ENCODE measurements at places on chromosomes 3 and 15.

DNA sequence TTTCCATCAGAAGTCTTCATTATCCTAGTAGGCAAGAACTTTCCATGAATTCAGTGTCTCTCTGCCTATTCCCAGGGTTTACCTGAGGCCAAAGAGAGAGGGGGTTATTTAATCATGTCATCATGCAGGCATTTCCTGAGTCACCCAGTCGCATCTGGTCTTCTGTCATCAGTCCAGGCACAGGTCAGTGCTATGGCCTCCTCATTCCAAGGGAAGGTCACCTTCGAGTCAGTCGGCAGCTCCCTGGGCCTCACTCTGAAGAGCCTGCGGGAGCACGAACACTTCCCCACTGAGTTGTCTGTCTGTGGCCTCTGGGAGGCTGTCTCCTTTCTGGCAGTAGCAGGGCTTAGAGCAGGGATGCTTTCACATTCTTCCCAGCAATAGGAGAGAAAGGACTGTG lies 26.2 kb upstream of the LRTM1 start:
- DNase-seq, result no peak

DNA sequence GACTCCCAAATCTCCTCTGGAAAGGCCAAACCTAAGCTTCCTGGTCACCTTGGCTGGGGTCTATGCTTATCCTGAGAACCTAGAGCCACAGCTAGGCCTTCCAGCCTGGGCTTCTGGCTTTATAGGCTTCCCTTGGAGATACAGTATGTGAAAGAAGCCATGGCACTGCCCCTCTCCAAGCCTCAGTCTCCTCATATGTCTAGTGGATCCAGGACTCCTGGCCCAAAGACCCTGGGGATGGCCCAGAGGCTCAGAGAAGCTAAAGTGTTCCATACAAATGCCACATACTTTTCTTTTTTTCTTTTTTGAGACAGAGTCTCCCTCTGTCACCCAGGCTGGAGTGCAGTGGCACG lies 8.6 kb downstream of the ACAA1 start:
- no peak for DNase-seq

- DNase-seq, result no peak
Measured at GRCh38 chr15:99125061-99125891, 20.4 kb downstream of the SYNM start.

DNA sequence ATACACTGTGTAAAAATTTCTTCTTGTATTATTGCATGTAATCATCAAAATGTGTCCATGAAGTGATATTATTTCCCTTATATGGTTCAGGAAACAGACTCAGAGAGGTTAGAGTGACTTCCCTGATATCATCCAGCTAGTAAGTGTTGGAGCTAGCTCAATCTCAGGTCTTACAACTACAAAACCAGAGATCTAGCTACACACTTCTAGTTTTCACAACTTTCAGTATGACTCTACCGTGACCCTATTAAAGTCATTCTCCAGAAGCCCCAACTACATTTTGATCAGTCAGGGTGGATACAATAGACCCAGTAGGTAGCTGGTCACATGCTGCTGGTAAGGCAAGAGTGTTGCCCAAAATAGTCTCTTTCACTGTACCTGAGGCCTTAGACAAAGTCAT lies 165.3 kb downstream of the GOLIM4 start:
- no peak for DNase-seq

- no peak for DNase-seq
Measured at GRCh38 chr3:13491206-13491974, 11.3 kb downstream of the HDAC11 start.

DNA sequence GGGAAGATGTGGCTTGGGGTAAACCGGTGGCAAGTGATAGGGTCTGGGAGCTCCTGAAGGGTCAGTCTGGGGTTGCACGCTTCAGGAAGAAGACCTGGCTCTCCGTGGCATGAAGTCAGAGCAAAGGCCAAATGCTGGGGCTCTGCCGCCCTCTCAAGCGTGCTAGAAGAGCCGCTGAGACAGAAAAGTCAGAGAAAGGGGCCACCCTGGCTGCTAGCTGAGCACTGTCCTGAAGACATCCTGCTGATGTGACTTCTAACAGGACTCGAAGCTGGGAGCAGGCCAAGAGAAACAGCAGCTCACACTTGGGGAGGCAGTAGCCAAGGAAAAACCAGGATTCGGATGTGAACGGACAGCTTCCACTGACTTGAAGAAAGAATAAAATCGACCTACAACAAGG lies 270.4 kb downstream of the OCA2 start:
- no peak for DNase-seq

DNA sequence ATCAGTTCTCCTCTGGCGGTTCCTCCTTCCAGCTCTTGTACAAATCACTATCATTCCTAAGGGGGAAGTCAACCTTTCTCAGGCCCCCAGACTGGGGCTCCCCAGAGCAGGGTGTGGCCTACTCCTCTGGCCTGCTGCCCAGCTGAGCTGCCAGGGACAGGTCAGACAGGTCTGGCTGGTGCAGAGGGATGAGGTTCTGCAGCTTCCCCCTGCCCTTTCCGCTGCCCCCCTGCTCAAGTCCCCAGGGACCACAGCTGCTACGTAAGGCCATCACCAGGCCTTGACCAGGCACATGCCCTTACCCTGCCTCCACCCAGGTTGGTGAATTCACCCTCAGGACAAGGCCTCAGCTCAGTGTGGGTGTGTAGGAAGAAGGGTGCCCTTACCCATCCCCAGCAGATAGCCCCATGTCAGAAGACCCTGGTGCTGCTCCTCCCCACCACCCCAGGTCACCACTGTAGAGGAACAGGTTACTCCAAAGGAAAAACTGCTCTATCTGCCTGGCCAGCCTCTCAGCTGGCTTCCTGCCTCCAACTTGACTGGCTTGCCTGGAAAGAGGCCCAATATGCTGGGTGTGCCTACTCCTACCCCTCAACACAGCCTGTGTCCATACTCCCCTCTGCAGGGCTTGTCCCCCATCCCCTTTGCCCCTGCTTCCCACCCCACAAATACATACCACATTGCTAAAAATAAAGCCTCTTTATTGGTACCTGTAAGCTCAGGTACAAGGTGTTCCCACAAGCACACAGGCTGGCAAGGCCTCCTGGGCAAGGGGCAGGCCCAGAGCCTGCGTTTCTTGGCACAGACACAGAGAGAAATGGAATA lies 12.0 kb downstream of the CSRNP1 start:
- no peak for DNase-seq

DNA sequence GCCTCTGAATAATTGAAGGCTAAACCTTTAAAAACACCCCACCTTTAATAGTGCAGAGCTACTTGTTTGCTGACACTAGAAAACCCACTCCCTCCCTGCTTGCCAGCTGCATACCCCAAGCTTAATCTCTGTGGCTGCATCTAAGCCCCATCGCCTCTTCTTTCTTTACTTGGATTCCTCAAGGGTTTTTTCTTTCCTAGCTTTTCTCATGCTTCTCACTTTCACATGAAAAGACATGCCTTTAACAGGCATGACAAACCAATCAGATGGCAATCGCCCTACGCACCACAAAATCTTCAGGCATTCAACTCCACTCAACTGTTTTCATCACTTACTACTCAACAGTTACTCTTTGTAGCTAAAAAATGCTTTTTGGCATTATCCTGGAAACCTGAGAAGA lies 77.5 kb downstream of the PLD1 start:
- DNase-seq, result no peak

GRCh38 chr3:53218131-53218530 lies 37.7 kb downstream of the TKT start:
- no peak for DNase-seq

DNA sequence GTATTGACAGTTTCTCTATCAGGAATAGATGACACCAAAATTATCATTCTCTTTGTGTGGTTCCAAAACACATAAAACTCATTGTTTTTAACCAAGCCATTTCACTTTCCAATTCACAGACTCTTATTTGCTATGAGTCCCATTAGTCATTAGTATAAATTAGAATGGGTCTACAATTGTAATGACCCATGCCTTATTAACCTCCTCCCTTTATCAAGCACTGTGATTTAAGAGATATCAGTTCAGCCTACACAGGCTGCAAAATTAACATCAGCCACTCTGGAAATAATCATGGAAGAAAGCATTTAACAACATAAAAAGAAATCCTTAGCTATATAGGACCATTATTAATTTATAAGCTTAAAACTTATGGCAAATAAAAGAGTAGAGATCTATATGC lies 440.6 kb downstream of the GBE1 start:
- no peak for DNase-seq

DNA sequence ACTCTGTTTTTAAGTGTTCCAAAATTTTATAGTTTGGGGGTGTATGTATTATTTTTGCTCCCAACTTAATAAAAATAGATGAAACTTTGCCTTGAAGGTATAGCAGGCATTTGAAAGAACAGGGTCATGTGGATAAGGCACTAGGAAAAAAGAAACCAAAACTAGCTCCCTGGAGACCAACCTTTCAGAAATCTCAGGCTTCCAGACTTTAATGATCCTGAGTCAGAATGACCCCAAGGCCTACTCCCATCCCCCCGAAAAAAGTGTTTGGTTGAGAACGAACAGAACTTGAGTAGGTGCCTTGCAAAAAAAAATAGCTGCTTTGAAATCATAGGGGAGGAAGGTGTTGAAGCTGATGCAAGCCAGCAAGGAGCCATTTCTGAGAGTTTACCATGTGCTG lies 309.5 kb downstream of the THSD4 start:
- no peak for DNase-seq

DNA sequence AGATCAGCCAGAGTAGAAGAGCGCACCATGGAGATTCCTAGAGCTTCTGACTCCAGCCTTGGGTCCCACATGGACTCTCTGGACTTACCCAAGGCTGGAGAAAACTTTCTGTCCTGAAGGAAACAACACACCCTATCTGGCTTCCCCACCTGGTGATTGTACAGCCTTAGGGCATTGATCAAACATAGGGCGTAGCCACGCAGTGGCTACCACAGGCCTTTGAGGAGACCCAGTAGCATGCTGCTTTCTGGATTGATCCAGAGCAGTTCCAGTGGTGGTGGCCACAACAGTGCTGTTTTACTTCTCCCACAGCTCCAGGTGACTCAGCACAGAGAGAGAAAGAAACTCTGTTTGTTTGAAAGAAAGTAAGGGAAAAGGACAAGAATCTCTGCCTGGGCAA lies 23.5 kb downstream of the PYDC2 start:
- no peak for DNase-seq

GRCh38 chr15:45346381-45346780 lies 32.0 kb downstream of the GATM start:
- no peak for DNase-seq
